ENCODE measurements at places on chromosomes 7 and 10. TPM values are rescaled to one million over a fixed set of nuclear protein-coding genes. Genes with fewer than 3 reads are reported as not detected.

DNA sequence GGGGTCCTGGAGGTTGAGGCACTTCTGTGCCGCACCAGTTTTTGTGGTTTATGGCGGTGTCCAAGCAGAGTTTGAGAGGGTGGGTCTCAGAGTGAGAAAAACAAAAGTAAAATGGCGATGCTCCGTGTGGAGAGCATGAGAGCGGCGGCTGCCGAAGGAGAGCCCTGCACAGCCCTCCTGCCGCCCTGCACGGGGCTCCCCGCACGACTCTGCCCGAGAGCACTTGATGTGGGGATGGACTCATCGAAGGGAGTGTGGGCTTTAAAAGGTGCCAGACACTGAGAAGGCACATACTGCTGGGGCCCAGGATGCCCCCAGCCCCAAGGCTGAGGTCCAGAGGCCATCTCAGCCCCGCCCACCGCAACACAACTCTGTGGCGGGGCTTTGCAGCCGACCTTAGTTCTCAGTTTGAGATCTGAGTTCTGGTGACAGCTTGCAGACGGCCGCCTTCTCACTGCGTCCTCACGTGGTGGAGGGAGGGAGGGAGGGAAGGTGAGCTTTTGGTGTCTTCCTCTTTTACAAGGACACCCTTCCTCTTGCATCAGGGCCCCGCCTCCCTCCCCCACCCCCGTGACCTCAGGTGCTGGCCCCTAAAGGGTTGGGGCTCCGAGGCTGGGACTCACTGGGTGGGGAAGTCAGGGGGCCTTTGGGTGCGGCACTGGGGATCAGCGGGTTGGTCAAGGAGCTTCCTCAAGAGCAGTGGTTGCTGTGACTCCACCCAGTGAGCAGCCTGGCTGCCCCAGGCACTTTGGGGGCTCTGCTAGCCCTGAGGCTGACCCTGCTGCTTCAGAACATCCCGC, 69.1 kb downstream of the NKX6-2 start:
- DNase-seq: no peak

- DNase-seq: no peak
These were observed 15.5 kb downstream of the WAPL start for GRCh38 chr10:86506062-86506461.

DNA sequence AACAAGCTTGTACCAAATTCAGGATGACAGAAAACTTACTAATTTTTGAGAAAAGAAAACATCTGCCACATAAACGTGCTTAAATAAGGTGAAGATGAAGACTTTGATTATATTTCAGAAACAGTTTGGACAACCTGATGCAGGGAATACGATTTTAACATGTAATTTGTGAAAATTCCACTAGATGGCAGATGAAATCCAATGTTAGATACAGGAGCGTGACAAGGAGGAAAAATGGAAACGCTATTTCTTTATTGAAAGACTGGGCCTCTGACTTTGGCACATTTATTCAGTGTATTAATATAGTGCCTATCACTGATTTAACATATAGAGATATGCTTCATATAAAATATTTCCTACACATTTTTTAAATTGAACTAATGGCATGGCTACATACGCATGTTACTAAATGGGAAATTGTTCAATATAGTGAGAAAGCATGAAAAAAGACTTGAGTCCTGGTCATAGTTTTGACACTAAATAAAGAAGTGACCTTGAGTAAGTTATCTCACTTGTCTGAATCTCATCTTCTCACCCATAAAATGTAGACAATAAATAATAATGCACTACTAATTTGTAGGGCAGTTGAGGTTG, 60.7 kb downstream of the CD36 start:
- DNase-seq: peak; percentile 91

DNA sequence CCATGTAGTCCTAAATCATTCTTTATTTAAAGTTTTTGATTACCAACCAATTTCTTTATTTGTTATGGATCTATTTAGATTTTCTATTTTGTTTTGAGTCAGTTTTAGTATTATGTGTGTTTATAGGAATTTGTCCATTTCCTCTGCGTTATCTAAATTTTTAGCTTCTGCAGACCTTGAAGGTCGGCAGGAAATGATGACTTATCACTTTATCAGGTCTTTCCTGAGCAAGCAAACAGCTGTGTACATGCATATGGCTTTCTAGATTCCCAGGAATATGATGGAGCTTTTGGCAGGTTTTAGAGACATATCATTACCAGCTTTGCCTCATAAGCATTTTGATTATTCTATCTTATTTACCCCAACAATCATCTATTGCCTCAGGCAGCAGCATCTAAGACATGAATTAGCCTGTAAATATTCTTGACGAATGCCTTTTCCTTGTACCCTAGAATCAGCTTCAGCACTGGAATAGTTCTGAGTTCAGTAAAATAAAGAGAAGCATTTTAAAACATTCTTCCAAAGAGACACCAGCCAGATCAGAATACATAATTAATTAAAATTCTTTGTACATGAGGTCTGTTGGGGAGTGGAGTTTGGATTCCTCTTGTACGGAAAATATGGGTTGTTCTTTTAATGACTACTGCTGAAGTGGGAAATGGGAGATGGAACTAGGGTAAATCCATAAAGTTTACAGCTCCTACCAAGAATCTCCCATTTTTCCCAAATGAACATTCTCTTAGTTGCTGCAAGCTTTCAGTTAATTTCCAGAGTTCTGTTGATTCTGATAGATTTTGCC, 408.8 kb upstream of the SEMA3C start:
- no peak for DNase-seq

DNA sequence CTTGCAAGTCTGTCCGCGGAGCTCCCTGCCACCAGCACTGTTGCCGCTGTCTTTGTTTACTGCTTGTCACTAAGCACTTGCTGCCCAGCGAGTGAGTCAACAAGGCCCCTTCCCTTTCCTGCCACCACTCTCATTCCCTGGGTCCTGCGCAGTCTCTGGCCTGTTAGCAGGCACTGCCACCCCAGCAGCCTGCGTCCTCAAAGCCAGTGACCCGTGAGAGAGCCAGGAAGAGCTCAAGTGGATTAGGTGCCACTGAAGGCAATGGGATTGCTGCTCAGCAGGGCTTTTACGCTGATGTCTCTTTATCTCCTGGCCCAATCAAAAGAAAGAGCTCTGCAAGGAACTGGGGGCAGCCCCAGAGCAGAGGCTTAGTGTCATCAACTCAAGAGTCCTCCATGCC, at the start of gene FRMPD2:
TSS of gene FRMPD2 (minus strand) at position 61 of the 400 bp plus-strand sequence. CDS start 129 bp downstream, outside the sequence.
- DNase-seq: no peak

- peak; percentile 35 for DNase-seq
These were observed 21.8 kb downstream of the VIM start for GRCh38 chr10:17249820-17250219.

DNA sequence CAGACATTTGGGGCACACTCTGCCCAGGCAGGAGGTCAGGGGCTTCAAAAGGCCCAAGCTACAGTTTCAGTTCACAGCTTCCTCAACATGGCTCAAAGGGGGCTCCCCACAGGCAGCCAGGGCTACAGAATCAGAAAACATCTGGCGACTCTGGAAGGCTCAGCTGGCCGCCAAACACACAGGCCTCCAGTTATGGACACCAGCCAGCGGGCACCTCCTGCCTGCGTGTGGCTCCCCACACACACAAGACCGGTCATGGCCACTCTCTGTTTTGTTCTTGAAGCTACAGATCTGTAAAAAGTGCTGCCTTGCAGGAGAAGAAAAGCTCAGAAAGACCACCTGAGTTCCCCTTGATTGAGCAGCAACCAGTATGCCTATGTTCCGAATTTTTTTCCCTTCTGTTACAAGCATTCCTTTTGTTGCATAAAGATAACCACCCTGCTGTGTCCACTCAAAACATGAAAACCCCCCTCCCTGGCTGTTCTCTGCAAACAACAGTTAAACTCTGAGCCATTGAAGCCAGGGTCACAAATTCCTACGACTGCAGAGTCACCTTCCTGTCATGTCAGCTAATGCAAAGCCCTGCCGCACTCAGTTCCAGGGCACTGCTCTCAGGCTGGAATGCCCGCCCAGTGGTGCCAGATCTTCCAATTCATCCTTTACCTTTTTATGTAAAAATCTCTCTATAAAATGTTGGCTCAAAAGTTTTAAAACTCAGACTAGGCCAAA, 33.6 kb downstream of the VSTM4 start:
- no peak for DNase-seq

DNA sequence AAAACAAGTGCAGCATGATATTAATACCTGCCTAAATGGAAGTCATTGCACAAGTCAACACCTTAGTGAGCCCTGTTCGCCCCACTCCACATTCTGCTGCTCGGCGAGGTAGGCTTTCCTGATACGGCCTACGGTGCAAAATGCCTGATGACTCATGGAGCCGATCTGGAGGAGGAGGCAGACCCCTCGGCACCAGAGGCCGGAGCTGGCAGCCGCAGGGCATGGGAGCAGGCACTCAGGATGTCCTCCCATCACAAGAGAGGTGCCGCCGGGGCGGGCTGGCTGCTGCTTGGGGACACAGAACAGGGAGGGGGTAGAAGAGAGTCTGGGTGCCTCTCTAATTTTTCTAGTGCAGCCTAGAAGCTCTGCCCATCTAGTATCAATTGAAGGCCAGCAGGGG, 418.5 kb upstream of the MGMT start:
- DNase-seq: no peak

DNA sequence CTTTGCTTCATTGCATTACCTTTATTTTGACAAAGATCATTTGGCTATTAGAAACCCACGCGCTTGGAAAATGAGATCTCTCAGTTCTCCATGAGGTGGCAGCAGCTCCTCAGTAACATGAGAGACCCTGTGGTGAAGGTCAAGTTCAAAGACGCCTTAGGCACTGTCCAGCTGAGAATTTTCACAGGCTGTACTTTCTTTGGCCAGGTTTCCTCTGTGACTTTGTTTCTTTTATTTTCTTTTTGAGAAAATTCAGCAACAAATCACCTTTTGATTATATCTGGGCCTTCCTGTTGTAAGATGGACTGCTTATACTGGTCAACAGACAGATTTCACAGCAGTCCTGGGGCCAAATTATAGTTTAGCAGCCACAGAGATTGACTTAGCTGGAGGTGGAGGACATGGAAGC, 54.5 kb downstream of the RAB18 start:
- DNase-seq: peak; percentile 69

- no peak for DNase-seq
These were observed 259.7 kb downstream of the HGF start for GRCh38 chr7:81510122-81510521.

DNA sequence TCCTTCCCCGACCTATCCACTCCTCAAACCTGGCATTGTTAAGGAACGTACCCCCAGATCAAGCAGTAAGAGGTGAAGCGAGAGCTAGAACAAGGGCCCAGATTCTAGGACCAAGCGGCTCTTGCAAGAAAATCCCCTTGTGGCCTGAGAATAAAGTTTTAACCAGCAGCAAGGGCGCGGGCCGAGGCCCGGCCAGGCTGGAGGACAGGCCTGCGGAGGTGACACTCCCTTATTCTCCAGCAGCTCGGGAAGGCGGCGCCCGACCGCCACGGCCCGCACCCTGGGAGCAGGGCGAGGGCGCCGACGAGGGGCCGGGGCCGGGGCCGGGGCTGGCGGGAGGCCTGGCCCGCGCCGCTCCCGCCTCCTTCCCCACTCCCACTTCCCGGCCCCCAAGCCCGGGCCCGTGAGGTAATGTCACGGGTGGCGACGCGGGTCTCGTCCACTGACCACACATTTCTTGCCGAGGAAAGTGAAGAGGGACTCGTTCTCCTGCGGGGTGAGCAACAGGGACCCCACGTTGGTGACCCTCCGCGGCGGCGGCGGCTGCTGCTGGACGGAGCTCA, 551 bp downstream of the WASL start:
- DNase-seq: peak; percentile 72

DNA sequence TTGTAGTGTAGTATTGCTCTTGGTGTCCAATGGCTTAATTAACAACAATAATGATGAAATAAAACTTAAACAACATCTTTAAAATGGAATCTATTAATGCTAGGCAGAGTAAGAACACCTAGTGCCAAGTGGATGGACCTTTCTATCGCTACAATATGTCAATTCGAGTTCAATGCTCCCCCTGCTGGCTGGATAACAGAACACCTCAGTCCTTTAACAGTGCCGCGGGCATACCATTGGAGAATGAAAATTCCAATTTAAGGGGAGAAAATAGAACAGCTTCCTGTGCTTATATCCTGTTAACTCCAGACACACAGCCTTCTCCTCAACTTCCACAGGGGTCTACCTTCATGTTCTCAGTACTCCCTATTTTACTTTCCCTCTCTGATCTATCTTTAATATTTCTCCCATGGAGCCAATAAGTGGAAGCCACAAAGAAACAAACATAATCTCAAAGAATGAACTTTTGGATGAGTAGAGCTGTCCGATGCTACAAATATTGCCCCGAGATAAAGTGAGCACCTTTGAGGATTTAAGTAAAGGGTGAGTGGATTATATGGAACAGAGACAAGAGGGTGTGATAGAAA, 41.4 kb downstream of the COL1A2 start:
- DNase-seq: peak; percentile 94

DNA sequence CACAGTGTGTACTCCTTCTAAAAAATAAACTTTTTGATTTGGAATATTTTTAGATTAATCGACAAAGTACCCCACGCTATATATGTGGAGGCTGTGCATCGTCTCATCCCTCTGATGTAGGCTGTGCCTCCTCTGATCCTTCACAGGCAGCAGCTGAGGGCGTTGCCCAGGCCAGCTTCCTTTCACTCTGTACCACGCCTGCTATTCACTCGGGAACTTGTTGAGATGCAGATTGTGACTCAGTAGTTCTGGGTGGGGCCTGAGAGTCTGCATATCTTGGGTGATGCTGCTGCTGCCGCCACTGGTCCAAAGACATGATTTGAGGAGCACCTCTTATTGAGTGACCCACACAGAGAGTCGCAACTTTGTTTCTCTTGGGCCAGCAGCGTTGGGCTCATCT, 7.9 kb upstream of the C10orf120 start:
- DNase-seq: no peak

DNA sequence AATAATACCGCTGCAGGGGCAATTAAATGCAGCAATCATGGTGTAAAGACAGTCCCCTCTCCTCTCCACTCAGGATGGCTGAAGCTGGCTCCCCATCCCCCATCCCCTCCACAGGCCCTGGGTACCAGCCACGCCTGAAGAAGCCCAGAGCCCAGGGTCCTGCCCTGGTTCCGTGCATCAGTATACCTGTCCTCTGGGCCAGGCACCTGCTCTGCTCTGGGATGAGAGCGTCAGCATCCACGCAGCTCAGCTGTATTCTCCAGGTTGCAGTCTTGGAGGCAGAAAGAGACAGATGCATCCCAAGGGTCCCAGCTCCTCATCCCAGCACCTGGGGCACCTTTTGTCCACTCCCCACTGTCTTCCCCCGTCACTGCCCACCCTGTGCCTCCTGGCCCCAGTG, 233.8 kb downstream of the TCERG1L start:
- no peak for DNase-seq

DNA sequence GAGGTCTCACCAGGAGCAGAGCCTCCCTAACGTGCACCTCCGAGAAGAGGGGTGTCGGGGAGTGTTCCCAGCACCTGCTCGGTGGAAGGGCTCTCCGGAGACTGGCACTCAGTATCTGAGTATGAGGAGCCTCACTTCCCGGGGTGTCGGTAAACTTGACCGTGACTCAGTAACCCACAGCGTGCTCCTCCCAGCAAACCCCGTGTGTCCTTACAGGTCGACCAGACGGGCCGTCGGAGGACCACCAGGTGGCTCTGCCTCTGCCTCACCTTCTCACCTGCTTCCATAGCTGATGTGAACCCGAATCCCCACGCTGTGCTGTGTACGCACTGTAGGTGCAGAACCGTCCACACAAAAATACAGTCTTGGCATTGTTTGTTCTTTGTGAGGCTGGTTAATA, 29.0 kb upstream of the KNDC1 start:
- DNase-seq: no peak

- DNase-seq: no peak
These were observed 104.6 kb downstream of the PROSER2 start for GRCh38 chr10:11927746-11928145.

TMEM196 gene
- total RNA-seq: not detected

IKZF1 gene
- total RNA-seq: not detected

CRTAC1 gene
- not detected for total RNA-seq

CYP3A7 gene
- total RNA-seq: not detected

FKBP6 gene
- total RNA-seq: not detected

ADCK2 gene
- total RNA-seq: 43.5 TPM

CFAP58 gene
- total RNA-seq: 0.03 TPM

HOXA5 gene
- 22.1 TPM for total RNA-seq

Data from HT-29 (cell line).